Endothelial cell (in vitro differentiated cells): ENCODE measurements at places on chromosomes 11 and 22. TPM values are rescaled to one million over a fixed set of nuclear protein-coding genes. Genes with fewer than 3 reads are reported as not detected.

Gene HBD
- not detected for total RNA-seq

Gene TRIM6
- 10.1 TPM for total RNA-seq

GRCh38 chr11:116261606-116262005 is 511.2 kb downstream of the BUD13 start:
- no peak for DNase-seq

GRCh38 chr11:114130115-114130576 is 70.6 kb downstream of the ZBTB16 start:
- DNase-seq: no peak

- DNase-seq: no peak
Measured at GRCh38 chr11:95279921-95280868, 49.2 kb upstream of the SESN3 start.

GRCh38 chr11:78351193-78351592 is 66.4 kb downstream of the GAB2 start:
- no peak for DNase-seq

Gene TNNT3
- total RNA-seq: not detected

Gene NEFH
- 18.2 TPM for total RNA-seq

Gene OR51F2
- not detected for total RNA-seq

DNA sequence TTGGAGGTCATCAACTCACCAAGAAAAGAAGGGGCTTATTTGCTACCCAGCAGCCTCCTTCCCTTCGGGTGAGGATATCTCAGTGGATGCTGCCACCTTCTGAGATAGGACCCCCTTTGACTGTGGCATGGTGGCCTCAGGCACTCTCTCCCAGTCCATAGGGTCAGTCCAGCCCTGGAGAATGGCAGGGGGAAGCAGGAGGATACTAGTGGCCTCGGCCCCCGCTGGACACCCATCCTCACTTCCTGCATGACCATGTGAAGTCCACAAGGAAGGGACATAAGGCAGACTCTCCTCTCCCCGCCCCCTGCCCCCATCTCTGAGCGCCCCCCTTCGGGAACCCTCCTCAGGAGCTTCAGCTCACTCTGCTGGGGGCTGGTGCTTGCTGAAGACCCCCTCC is 24.4 kb downstream of the TPBGL start:
- no peak for DNase-seq

DNA sequence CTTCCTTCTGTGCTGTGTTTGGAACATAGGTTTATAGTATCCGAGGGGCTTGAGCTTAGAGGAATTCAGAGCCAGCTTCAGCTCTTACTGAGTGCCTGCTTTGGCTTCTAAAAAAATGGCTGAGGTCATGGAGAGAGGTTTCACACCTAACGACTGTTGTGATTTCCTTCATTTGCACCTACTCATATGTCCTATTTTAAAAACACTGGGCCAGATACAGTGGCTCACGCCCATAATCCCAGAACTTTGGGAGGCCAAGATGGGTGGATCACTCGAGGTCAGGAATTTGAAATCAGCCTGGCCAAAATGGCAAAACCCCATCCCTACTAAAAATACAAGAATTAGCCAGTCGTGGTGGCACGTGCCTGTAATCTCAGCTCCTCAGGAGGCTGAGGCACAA is 38.3 kb upstream of the SYT13 start:
- DNase-seq: no peak

DNA sequence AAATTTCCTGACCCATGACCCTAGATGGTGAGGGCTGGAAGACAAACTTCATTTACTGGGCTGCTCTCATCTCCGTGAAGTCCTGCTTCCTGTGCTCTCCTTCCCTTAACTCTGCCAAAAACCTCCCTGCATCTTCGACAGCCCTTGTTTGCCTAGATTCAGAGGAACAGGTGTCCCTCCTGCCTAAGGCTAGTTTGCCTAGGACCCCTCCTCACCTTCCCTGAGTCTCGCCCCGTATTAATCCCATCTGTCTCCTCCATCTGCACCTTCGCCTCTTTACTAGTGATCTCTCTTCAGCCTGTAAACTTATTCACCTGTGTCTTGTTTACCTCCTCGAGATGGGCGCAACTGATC is 33.1 kb downstream of the EIF3F start:
- peak; percentile 1 for DNase-seq

- no peak for DNase-seq
Measured at GRCh38 chr11:12673601-12673923, 659 bp upstream of the TEAD1 start.

Gene SLC29A2
- 5.7 TPM for total RNA-seq

DNA sequence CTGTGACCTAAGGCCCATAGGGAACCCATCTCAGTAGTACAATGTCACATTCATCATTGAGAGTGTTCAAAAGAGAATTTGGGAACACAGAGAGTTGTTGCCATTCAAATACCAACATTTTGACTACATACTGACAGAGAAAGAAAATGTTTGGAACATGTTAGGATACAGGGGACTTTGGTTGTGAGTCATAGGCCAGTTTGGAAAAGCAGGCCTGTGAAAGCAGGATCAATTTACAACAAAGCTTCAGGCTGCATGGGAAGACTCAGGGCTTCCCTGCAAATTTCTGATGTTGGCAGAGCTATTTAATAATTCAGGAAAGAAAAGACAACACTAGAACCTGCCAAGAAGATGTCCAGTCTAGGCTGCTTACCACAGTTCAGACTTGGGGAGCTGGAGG is 374 bp downstream of the NLRP10 start:
- no peak for DNase-seq

DNA sequence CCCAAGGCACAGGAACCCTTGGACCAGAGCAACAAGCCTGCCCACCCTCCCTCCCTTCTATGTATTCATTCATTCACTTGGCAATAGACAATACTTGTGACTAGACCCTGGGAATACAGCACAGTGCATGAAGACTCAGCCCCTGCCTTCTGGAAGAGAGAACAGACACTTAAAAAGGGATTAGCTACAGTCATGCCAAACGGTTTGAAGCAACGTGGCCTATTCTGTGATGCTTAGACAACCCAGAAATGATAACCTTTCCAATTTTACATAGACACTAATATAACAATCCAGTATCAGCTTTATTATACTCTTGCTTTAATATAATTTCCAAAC is 52.6 kb downstream of the KREMEN1 start:
- DNase-seq: no peak

Gene SIAE
- total RNA-seq: 11.4 TPM

- DNase-seq: no peak
Measured at GRCh38 chr22:44025171-44026065, 1.3 kb downstream of the PARVB start.

- DNase-seq: no peak
Measured at GRCh38 chr22:39527481-39527961, 5.0 kb downstream of the RPS19BP1 start.

Gene CTR9
- 43.5 TPM for total RNA-seq

Gene TTC28
- 70.8 TPM for total RNA-seq

Gene SYT12
- 0.82 TPM for total RNA-seq

DNA sequence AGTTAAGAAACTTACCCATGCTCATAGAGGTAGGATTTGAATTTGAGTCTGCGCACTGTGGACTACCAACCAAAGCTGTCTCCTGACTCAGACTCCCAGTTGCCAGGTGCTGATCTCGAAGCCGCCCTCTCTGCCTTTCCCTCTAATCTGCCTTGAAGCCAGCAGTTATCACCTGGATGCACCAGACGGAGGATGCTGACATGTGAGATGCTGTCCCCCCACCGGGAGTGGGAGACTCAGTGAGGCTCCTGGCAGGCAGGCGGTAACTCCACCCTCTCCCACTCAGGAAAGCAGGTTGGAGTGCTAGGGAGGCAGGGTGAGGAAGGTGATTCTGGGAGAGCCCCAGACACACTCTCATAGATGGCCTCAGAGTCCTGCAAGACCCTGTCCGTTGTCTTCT is 40.4 kb downstream of the KIAA1671 start:
- DNase-seq: no peak

- no peak for DNase-seq
Measured at GRCh38 chr11:12397931-12398334, 20.6 kb downstream of the PARVA start.

DNA sequence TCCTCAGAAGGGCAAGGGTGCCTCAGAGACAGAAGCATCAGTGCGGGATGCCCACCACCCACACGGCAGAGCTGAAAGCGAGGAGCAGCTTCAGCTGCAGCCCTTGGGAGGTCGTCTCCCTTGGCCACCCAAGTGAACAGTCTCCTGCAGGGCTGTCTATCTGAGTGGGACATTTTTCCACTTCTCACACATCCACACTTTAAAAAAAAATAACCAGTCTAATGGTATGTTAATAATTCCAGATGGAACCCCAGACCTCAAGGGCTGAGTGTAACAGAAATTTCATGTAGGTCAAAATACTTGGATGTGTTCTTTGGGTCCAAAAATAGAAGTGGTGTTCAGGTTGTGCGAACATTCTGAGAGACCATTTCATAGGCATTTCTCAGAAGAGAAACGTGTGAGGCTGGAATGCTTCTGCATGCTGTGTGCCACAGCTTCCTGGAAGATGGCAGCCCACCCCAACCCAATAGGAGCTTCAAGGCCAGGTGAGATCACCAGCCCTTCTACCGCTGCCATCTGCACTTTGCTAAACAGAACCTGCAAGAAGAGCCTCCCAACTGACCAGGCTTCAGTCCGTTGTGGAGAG is 623.2 kb downstream of the OPCML start:
- no peak for DNase-seq

DNA sequence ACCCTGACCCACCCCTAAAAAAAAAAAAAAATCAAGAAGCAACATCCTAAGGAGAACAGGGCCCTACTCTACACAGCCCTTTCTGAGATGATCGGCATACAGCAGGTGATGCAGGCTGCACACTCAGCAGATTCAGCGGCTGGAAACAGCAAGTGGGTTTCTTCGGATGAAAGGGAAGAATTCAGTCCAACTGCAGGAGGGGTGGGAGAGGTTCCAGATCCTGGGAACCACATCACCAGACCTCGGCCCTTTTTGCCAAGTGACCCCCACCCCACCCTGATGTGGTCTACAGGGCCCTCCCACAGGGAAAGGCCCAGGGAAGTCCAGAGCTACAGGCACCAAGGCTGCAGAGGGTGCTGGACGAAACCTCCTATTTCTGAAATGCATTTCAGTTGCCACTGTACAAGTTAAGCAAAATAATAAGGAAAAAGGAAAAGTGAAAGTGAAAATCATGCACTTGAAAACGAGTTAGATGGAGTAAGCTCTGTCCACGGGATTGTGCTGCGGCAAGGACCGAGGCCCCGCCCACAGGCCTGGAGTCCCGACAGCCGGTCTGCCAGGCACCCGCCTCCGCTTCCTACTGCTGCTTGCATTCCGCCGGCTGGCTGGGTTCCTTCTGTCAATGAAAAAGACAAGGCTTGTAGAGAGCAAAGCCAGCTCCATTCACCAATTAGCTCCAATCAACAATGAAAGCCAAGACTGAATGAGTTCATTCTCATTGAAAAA is 16.0 kb upstream of the PHLDA2 start:
- peak; percentile 68 for DNase-seq

DNA sequence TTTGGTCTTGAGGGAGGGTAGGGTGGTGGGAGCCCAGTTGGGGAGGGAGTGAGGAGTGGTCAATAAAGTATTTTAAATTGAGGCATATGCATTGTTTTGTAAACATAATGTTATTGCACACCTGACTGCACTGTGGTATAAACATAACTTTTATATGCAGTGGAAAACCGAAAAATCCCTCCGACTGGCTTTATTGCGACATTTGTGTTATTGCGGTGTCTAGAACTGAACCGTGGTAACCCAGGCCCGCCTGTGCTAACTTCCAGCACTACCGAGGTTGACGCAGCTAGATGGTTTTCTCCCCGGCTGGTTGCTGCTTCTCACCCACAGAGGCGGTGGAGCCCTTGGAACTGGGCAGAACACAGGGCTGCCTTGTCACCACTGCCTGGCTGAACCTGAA is 7.6 kb upstream of the RNH1 start:
- no peak for DNase-seq
